ENCODE measurements at places on chromosomes 12 and 14. TPM values are rescaled to one million over a fixed set of nuclear protein-coding genes. Genes with fewer than 3 reads are reported as not detected.

CLEC4D gene
- total RNA-seq, result not detected

ZCCHC8 gene
- total RNA-seq, result 25.4 TPM

ABCC9 gene
- not detected for total RNA-seq

LRRIQ1 gene
- total RNA-seq, result 0.80 TPM

NRL gene
- total RNA-seq, result 0.92 TPM

CCDC91 gene
- 22.7 TPM for total RNA-seq

FBRSL1 gene
- 80.6 TPM for total RNA-seq

CMA1 gene
- not detected for total RNA-seq

SCN8A gene
- total RNA-seq, result 1.9 TPM

PROX2 gene
- total RNA-seq, result not detected

CORO1C gene
- total RNA-seq, result 179 TPM

Measured in A549 treated with CORT108297 at 1 μM for 4 hours (cell line).